ENCODE measurements at places on chromosomes 2 and 18.
A peak's percentile ranks its signal among the peaks of the same experiment; 100 is the strongest.

- DNase-seq = no peak
Observed at GRCh38 chr2:55958756-55959155, 35.2 kb upstream of the EFEMP1 start.

DNA sequence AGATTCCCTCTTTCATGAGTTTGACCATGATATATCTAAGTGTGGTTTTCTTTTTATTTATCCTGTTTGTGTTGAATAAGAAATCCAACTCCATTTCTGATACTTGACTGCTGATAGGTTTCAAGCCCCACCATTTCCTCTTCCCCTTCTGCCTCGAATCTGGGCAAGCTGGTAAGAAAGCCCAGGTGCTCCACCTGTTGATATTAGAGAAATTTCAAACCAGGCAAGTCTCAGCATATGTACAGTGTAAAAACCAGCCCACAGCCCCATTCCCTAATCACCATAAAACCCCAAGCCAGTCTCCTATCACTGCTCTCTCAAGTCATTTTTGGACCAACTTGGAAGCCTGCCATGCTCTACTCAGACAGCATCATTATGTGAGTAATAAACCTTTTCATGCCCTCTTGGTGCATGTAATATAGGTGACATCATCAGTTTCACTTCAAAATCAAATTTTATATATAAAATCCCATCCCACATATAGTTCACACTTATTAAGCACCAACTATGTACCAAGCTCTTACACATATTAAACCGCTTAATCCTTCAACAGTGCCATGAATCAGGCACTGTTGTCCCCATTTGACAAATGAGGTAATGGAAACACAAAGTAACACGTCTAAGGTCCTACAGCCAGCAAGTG is 46.6 kb downstream of the SMAD2 start:
- peak; percentile 86 for DNase-seq

- DNase-seq = no peak
Observed at GRCh38 chr2:199011908-199012307, 445.8 kb downstream of the SATB2 start.

DNA sequence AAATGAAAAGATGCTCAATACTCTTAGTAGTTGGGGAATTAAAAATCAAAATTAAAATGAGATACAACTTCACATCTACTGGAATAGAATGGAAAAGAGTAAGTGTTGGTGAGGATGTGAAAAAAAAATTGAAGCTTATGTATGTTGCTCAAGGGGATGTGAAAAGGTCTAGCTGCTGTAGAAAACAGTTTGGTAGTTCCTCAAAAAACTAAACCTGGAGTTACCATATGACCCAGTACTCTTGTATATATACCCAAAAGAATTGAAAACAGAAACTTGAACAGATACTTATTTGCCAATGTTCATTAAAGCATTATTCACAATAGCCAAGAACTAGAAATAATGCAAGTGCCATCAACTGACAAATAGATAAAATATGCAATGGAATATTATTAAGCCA is 208.4 kb downstream of the FIGN start:
- DNase-seq = no peak

GRCh38 chr18:6327895-6328620 is 86.7 kb downstream of the L3MBTL4 start:
- DNase-seq = no peak

DNA sequence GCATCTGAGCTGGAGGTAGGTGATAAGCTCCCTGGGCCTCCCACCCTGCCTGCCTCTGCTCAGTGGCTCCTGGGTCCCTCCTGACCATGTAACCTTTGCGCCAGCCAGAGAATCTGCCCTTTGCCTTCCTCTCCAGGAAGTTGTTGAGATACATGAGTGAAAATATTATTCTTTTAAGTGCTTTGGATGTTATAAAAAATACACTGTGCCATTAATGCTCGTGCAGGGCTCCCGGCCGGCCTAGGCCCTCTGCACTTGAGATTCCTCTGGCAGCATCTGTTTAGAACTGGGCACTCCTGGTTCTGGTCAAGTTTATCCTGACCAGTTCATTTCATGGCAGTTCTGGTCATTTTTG is 18.8 kb downstream of the AGAP1 start:
- no peak for DNase-seq

DNA sequence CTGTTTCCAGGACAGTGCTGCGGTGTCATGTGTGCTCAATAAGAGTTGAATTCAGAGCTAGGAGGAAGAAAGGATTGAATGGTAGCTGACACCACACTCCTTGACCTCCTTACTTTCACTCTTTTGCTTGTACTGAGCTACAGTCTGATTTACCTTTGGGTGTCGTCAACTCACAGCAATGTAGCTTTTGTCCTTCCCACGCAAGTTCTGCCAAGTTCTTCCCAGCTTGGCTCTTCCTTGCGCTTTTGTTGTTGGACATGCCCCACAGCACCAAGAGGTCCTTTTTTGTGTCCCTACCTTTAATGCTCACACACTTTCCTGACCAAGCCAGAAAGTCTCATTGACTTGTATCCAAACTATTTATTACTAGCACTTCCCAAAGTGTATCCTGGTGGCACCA is 38.3 kb upstream of the ITGB6 start:
- no peak for DNase-seq

DNA sequence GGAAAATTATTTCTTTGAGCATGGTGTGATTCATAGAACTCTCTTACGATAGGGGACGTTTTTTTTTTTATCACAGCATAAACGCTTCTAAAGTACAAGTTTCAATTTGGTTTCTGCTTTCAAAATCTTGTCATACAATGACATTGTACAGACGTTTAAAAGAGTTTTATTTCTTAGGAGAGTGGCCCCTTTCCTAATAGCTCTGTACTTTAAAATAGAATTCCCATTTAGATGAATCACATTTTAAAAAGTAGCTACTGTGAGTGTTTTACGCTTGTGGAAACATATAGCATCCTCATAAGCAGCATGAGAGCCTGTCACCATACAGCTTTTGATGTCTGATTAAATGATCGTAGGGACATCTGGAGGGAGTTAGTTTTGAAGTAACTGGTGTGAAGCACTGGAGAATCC is 510.9 kb downstream of the PARD3B start:
- peak; percentile 6 for DNase-seq

- DNase-seq = no peak
Observed at GRCh38 chr2:1400943-1401735, 12.1 kb upstream of the TPO start.

DNA sequence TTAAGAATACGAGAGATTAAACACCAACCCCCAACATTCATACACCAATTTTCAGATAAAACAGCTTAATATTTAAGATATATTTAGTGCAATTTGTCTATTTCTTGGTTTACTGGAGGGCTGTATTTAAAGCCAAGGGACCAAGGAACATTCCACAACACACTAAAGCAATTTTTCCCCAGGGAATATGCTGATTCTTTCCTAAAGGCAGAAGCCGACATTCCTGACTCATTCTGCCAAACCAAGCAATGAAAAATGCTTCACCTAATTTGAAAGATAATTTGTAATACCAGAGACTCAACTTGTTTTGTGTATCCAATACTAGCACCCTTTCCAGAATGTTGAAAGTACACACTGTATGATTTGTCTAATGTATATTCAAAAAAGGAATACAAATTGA is 1267.6 kb upstream of the PIK3C3 start:
- DNase-seq = no peak

- peak; percentile 28 for DNase-seq
Observed at GRCh38 chr2:219629976-219630695, 2.7 kb downstream of the SLC4A3 start.

- DNase-seq = no peak
Observed at GRCh38 chr18:76075777-76076176, 419.3 kb downstream of the ZNF516 start.

GRCh38 chr2:69624611-69625010 is 18.9 kb downstream of the AAK1 start:
- no peak for DNase-seq

- DNase-seq = no peak
Observed at GRCh38 chr2:197700960-197701359, 4.2 kb upstream of the MARS2 start.

GRCh38 chr2:206968134-206969086 is 29.1 kb downstream of the CPO start:
- no peak for DNase-seq

DNA sequence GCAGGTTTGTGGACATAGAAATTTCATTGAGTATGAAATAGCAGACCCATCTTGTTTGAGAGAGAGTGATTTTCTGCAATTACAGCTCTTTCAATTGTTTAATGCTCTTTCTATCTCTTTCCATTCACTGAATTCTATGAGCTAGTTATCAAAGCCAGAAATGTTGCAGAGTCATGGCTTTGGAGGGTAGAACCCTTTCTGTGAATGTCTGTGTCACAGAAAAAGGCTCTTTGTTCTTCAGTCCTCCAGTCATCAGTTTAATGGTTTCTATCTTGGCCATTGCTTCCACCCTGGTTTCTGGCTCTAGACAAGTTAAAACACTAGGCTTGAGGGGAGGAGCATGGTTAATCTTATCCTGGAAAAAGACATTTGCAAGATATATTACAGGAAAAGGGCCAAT is 655.0 kb downstream of the STK39 start:
- DNase-seq = no peak

DNA sequence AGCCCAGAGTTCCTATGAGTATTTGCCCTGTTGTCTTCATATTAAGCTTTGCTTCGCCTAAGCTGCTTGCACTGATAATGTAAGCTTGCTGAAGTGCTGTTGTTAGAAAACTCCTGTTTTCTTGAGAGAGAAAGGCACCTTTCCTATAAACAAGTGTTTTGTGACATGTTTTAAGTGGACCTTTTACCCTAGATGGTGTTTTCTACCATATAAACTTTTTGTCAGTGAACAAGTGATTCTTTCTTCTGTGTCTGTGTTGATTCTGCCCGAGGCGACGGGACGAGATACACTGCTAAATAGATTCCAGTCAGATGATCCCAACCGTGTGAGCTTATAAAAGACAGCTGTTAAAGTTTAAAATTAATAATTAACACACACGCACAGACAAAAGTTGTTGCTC is 24.1 kb downstream of the CABLES1 start:
- DNase-seq = no peak

- DNase-seq = no peak
Observed at GRCh38 chr2:207286106-207286505, 120.4 kb upstream of the KLF7 start.

- no peak for DNase-seq
Observed at GRCh38 chr2:145066151-145066661, 546.3 kb upstream of the ZEB2 start.

DNA sequence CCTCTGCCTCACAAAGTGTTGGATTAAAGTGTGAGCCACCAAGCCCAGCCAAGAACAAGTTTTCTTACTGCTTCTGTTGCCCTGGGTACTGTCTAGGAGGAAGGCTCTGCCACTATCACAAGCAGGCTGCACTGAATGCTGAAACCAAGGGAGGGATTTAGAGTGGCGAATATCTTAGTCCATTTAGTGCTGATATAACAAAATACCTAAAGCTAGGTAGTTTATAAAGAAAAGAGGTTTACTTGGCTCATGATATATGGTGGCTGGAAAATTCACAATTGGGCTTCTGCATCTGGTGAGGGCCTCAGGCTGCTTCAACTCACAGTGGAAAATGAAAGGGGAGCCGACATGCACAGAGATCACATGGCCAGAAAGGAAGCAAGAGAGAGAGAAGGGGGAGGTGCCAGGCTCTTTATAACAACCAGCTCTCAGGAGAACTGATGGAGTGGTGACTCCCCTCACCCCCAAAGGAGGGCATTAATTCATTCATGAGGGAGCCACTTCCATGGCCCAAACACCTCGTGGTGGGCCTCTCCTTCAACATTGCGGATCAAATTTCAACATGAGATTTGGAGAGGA is 146.0 kb upstream of the SERPINE2 start:
- DNase-seq = no peak

GRCh38 chr2:10001586-10001985 is 41.8 kb upstream of the KLF11 start:
- no peak for DNase-seq

- no peak for DNase-seq
Observed at GRCh38 chr2:83015035-83015715, 1443.9 kb downstream of the SUCLG1 start.

DNA sequence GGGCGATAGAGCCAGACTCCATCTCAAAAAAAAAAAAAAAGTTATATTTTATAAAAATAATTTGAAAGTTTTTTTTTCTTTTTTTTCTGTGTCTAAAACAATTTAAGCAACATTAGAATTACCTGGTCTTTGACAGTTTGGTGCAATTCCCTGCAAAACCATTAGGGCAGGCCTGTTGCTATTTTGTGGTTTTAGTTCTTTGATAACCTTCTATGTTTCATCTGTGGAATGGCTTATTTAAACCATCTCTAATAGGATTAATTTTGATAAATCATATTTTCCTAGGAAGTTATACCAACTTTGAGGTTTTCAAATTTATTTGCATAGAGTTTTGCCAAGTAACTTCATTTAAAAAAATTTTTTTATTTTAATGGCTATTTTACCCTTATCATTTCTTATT is 141.2 kb upstream of the TWIST2 start:
- DNase-seq = no peak

- peak; percentile 18 for DNase-seq
Observed at GRCh38 chr2:240277073-240277806, 136.8 kb upstream of the OTOS start.

DNA sequence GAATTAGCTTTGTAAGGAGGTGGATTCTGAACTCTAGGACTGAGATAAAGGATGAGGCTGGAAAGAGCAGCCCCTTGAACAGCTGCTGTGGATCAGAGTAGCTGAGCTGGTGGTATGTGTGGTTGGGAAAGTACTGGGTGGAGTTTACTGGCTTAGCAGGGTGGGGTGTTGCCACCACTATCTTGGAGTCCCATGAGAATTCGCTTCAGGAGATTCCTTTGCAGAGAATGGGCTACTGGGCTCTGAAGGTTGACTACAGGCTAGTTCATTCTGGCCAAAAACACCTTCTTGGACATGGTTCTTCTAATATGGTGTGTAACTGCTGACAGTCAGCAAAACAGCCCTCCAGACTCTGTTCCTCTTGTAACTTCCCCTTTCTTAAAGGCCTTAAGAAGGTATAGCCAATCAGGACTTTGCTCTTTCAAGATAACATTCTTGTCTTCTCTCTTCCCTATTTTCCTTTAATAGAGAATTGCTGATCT is 52.7 kb downstream of the TET3 start:
- DNase-seq = peak; percentile 22

GRCh38 chr2:181235011-181235410 is 222.2 kb upstream of the ITGA4 start:
- no peak for DNase-seq

DNA sequence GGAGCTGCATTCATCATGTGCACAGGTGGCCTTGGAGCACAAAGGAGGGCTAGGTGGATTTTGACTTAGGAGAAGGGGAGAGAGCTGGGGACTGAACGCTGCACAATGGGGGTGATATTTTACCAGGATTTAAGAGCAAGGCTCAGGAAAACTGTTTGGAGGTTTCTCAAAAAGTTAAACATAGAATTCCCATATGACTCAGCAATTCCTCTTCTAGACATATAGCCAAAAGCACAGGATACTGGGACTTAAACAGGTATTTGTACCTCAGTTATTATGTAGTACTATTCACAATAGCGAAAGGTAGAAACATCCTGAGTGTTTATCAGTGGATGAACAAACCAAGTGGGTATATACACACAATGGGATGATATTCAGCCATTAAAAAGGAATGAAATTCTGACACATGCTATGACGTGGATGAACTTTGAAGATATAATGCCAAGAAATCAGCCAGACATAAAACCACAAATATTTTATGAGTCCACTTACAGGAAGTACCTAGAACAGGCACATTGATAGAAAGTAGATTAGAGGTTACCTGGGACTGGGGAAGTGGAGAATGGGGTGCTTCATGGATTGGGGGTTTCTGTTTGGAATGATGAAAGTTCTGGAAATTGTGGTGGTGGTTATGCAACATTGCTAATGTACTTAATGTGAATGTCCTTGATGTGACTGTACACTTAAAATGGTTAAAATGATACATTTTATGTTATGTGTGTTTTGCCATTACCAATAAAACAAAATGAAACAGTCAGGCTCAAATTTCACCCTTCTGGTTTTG is 216.9 kb downstream of the HAUS1 start:
- peak; percentile 69 for DNase-seq
